Right lobe of liver (tissue), 6 donors: ENCODE measurements at places on chromosomes 16 and 17. TPM values are rescaled to one million over a fixed set of nuclear protein-coding genes. Genes with fewer than 3 reads are reported as not detected.

DNA sequence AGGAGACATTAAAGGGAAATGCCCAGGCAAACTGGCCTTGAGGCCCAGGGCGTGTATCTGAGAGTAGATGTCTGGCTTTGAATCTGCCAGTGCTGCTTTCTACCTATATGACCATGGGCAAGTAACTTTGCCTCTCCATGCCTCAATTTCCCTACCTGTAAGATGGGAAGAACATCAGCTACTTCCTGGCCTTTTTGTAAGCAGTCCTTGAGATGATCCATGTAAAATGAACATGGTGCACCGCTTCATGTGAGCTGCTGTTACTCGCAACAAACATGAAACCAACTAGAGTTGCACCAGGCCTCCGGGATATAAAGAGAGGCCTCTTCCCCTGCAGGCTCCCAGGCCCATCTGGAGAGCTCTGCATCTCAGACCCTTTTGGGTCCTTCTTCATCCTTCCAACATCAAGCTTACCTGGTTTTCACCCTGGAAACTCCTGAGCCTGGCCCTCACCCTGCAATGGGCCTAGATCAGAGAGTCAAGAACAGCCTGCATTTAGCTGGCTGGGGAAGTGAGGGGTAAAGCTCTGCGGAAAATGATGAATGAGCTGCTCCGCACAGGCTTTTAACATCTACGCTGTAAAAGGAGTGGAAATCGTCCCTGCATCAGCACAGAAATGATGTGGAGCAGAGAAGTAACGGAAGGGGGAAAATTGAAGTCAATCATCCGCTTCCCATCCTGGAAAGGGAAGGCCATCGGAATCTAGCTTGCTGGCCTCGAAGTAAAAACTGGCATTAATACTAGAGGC is 2.3 kb upstream of the MYH11 start:
- DNase-seq = no peak

Gene HAS3
- total RNA-seq = 0.43 TPM

Gene CCDC57
- total RNA-seq = 24.7 TPM

DNA sequence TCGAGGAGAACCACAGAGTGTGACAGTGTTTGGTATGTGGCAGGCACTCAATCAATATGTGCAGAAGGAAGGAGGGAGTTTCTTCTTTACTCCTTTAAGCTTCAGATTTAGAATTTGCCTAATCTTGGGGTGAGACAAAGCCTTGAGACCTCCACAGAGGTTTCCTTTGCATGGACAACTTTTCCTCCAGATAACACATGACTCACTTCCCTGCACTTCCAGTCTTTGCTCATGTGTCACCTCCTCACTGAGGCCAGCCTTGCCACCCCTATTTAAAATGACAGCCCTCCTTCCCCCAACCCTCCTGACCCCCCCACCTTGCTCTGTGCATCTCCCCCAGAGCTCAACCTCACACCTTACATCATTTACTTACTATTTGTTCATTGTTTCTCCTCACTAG is 17.4 kb upstream of the NOS2 start:
- DNase-seq = no peak

GRCh38 chr16:67030221-67030962 is 1.4 kb downstream of the CBFB start:
- DNase-seq = no peak

DNA sequence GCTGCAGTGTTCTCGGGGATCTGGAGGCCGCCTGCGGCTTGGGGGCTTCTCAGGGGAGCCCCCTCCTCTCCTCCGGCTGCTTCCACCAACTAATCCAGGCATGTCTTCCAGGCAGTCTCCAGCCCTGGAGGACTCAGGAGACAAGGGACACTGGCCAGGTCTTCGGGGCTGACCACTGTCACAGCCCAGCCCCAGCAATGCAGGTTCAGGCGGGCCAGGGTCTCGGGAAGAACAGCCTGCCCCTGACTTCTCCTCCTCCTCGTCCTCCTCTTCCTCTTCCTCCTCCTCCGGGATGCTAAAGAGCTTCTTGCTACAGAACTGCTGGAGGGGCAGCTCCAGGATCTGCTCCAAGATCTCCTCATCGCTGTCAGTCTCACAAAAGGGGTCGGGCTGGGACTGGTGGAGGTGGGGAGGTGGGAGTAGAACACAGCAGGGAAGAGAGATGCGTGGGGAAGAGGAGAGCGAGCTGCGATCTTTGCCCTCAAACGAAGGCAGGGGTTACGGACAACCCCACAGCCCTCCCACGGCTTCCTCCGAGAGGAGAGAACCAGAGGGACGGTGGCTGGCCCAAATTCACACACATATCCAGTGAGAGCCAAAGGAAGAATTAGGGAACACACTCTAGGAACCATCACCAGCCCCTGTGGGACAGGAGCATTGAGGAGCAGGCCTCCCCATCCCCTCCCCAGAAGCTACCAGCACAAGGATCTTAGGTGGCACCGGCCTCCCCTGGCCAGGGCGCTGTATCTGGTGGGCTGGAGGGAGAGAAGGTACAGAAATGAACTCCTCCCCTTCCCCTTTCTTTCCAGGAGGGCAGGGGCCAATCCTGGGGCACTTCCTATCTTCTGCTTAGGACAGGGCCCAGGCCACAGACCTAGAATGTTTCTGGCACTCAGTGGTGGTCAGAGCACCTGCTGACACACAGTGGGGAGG is 19.3 kb downstream of the TSPOAP1 start:
- peak; percentile 38 for DNase-seq

GRCh38 chr17:62760059-62760944 is 47.8 kb downstream of the MARCHF10 start:
- no peak for DNase-seq

Gene MGAT5B
- not detected for total RNA-seq

- no peak for DNase-seq
These were observed 211.9 kb downstream of the GSG1L start for GRCh38 chr16:27851586-27851985.
